Activated T-helper 9 cell treated with anti-CD3 and anti-CD28 coated beads, Interleukin-2, amount 50 U/mL, for 16 hours (primary cell): ENCODE measurements at places on chromosomes 5 and 9.

- DNase-seq: no peak
Observed at GRCh38 chr9:26754509-26755164, 138.0 kb downstream of the CAAP1 start.

DNA sequence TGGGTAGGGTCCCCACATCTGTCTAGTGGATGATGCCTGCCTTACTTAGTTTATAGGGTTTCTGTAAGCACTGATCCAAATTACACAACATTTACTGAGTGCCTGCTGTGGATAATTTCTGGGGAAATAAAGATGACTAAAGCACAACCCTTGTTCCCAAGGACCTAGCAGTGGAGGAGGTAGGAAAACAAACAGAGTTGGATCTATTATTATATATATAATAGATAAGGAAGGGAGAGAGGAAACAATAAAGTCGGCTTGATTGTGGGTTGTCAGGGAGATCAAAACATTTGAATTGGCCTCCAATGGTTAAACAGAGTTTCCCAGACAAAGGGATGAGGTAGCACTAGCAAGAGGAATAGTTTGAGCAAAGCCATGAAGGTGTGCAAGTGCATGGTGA lies 14.0 kb downstream of the IL33 start:
- DNase-seq: no peak

DNA sequence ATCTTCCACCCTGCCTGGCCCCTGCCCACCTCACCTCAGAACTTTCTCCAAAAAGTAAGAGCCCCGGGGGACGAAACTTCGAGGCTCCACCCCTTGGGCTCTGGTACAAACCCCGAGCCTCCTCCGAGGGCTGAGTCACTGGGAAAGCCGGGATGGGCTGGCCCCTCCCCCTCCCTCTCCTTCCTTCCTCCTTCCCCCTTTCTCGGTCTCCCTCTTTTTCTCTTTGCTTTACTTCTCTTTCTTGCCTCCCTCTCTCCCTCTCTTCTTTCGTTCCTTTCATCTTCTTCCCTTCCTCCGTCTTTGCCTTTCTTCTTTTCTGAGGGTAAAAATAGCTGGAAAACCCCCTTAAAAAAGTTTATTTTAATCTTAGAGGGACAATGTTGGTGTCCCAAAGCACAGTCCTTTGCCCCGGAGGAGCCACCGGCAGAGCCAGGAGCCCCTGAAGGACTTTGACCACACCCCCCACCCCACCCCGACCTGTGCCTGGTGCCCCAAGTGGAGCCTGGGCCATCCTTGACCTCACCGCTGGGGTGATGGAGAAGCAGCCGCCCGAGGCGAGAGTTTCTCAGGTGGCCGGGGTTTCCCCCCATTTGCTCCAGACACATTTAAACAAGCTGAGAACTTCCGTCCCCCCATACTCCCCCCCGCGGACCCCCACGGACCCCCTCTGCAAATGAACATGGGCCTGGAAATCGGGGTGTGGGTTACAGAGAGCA lies 5.7 kb upstream of the NOTCH1 start:
- no peak for DNase-seq

DNA sequence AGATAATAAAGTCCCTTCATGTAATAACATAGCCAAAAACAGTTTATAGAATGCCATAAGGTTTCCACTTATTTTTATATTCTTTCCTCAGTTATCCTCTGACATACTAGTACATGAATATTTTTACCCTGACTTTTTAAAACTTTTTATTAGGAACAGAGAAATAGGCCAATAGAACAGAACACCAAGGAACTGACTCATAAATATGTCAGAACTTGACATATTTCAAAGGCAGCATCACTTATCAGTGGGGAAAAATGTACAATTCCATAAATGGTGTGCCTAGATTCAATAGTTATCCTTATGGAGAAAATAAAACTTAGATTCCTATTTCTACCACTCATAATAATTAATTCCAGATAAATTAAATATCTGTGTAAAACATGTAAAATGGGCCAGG lies 9.4 kb downstream of the STARD4 start:
- DNase-seq: no peak

GRCh38 chr5:163914910-163915309 lies 409.5 kb downstream of the MAT2B start:
- DNase-seq: no peak

- no peak for DNase-seq
Observed at GRCh38 chr5:37448941-37449340, 69.8 kb downstream of the WDR70 start.

DNA sequence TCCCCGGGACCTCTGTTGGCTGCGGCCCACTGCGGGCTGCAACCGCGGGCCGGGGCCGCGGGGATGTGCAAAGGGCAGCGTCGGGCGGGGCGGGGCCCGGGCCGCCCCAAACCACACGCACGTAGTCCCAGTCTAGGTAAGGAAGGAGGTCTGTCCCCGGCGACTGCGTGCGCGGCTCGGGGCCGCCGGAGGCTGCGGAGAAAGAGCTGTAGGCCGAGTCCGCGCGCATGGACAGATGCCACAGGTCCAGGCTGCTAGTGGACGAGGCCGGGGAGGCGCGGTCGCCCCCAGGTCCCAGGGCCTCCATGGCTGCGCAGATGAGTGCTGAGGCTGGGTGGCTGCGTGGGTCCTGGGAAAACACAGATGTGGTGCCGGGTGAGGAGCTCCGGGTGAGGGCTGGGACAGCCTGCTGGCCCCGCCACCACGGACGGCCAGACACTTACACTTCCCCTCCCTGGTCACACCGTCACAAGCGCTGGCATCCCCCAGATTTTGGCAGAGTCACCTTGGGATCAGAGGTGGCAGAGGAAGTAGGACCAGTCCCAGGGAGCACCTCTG lies 4.5 kb downstream of the SHROOM1 start:
- no peak for DNase-seq

- no peak for DNase-seq
Observed at GRCh38 chr5:139841549-139841948, 45.9 kb downstream of the PSD2 start.

DNA sequence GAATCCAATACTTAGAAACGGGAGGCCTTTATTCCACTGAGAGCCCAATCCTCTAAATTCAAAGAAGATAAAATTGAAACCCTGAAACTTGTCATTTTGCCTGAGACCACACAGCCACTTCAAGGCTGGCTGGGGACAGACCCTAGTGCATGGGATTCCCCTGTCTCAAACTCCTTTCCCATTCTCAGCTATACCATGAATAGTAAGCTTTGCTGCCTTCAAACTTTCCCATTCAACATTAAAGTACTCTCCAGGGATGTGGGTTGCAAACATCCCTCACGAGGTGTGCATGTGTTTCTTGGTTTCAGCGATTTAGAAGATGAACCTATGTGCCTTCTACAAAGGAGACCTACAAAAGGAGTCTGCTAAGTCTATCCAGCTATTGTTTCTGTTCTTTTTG lies 64.6 kb downstream of the GABRB2 start:
- DNase-seq: no peak

DNA sequence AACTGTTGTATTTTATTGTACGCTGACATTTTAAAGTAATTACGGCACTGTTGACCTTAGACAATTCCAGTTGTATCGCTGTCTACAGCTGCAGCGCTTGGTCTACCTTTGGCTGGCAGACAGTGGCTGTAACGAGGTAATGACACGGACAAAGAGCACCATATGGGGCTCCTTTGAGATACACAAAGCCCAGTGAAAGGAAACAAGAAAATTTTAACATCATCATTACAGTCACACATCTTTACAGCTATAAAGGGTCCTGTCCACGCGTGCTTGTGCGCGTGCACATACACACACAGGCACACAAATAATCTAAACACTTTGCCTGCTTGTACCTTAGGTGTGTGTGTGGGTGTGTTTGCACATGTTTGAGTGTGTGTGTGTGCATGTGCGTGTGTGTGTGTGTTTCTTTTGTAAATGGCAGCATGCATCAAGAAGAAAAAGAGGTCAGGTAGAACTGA lies 946.0 kb downstream of the NR2F1-AS1 start:
- DNase-seq: no peak

- no peak for DNase-seq
Observed at GRCh38 chr5:140497897-140498296, 49.6 kb upstream of the EIF4EBP3 start.

- no peak for DNase-seq
Observed at GRCh38 chr5:137760719-137761516, 6.8 kb upstream of the HNRNPA0 start.

DNA sequence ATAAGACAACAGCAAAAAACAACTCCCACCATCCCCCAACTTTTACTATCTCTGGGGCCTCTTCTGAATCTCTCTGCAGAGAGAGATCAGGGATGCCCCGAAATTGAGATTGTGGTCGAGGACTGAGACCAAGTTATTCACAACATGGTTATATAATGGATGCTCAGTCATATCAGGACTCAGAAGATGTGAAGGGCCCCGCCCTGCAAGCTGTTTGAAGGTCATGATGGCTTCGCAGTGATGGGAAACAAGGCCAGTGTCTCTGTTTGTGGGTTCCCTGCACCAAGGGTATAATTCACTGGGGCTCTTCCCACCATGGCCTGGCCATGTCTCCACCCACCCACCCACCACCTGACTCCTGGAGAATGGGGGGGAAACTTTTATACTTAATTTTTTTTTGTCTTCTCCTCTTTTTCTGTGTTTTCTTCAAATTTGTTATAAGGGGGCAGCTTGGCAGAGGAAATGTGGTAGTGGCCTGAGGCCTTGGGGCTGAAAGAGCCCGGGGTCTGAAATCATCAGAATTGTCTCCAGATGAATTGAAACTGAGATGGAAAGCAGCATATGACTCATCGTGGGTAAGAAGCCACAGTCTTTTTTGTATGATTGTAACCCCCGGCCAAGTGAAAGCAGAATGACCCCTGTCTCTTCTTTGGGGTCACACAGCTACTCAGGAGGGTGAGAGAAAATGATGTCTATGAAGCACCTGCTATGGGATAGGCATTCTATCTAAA lies 15.0 kb upstream of the TEX48 start:
- peak; percentile 51 for DNase-seq

- no peak for DNase-seq
Observed at GRCh38 chr5:136242611-136243010, 49.6 kb upstream of the SMIM32 start.

DNA sequence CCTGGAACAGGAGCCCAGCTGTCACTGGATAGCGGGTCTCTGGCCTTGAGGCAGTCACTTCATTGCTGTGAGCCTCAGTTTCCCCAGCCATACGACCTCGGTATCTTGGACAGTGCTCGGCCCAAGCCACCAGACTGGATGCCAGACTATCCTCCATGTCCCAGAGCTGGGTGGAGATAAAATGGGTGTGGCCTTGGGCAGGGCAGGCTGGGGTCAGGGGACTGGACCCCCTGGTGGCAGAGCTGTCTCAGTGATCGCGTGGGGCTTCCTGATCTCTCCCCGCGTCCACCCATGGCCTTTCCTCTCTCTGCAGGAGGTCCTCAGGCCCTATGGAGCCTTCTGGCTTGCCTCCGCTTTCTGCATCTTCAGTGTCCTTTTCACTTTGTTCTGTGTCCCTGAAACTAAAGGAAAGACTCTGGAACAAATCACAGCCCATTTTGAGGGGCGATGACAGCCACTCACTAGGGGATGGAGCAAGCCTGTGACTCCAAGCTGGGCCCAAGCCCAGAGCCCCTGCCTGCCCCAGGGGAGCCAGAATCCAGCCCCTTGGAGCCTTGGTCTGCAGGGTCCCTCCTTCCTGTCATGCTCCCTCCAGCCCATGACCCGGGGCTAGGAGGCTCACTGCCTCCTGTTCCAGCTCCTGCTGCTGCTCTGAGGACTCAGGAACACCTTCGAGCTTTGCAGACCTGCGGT lies 10.0 kb downstream of the SLC2A8 start:
- no peak for DNase-seq

GRCh38 chr5:38381361-38381760 lies 123.0 kb downstream of the EGFLAM start:
- DNase-seq: no peak

DNA sequence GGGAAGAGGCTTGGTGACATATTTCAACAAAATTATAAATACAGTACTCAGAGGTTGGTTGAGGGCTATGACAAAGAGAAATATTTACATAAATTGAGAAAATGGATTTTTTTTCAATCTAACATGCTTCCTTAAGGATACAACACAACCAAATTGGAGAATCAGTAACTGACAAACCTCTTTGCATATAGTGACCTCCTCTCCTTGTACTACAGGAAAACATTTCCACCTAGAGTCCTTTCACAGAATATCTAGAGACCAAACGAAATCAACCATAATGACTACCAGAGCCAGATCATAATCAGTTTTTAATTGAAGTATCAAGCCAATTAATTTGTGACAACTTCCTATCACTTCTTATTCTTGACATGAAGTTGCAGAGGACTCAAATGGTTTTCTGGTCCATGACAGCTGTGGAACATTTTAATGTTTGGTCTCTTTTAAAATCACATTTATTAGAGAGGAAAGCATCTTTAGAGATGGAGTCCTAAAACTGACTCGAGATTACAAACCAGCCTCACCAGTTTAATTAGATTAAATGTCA lies 1636.5 kb upstream of the C9orf72 start:
- no peak for DNase-seq

DNA sequence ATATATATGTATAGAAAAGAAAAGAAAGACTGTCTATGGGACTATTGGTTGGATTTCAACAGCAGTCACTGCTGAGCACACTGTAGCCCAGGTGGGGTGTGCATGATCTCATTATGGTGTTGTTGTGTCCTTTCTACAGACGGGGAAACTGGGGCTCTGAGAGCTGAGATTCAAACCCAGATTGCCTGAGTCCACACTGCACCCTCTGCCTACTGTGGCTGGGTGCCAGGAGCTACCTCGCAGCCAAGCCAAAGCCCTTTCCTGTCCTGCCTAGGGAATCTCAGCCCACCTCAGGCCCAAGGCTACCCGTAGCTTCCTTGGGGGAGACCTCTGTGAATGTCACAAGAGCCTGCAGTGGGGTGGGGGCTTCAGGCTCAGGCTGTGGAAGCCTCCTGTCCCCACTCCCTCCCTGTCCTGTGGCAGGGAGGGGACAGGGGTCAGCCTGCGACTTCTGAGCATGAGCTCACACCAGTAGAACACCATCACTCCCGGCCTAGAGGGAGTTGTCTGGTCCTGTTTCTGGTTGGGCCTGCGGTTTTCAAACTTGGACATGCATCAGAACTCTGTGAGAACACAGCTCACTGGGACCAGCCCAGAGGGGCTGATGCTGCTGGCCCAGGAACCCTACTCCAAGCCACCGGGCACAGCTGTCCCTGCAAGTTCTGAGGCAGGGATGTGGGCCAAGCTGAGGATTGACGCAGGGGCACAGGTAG lies 7.9 kb upstream of the NINJ1 start:
- DNase-seq: no peak

GRCh38 chr5:53478411-53479044 lies 1.9 kb upstream of the FST start:
- DNase-seq: no peak

DNA sequence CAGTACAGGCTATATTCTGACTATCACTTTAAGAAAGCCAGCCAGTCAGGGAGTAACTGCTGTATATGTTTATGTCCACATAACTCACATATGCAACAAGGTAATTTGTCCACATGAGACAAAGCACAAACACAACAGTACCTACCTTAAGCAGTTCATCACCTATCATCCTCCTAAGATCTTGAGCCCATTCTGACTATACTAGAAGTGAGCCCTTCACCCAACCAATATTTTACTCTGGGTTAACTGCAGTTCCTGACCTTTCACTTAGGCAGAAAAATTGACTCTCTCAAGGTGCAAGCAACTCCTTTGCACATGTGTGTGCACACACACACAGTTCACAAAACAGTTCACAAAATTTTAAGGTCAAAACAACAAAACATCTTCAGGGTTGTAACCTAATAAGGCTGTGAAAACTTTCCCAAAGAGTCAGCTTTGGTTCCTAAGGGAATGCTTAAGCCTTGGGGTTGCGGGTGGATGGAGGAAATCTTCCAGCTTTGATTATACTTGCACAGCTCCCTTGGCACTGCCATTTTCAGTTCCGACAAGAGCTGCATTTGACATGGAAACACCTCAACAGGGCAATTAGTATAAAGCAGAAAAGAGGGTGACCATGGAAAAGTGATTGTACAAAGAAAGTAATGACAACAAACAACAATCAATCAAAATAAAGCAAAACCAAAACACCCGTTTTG lies 215.3 kb downstream of the NFIB start:
- DNase-seq: no peak
